ENCODE measurements at places on chromosomes 13 and 19.

GRCh38 chr13:91647361-91647990, 249.1 kb downstream of the GPC5 start:
- no peak for DNase-seq

- no peak for DNase-seq
These were observed 115.9 kb downstream of the ABCC4 start for GRCh38 chr13:95185311-95185710.

GRCh38 chr19:47376589-47377144, 27.6 kb downstream of the DHX34 start:
- DNase-seq, result no peak

DNA sequence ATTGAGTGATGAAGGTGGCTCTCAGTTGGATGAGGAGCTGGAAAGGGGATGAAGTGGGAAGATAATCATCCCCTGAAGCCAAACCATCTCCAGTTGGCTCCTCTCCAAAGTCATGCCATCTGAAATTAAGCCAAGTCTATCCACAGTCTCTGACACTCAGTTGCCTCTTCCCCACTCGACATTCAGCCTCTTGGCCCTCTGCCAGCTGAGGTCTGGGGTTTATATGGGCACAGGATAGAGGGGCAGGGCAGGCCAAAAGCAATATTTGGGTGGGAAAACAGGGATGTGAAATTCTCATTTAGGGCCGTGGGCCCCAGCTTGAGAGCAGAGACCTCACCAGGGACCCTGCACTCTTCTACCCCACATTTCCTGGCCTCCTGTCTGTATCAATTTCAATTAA, 85.9 kb downstream of the SLITRK1 start:
- no peak for DNase-seq

- DNase-seq, result no peak
These were observed 66.7 kb downstream of the CDADC1 start for GRCh38 chr13:49314344-49314882.

- DNase-seq, result no peak
These were observed 13.5 kb upstream of the TLE5 start for GRCh38 chr19:3075605-3076431.

DNA sequence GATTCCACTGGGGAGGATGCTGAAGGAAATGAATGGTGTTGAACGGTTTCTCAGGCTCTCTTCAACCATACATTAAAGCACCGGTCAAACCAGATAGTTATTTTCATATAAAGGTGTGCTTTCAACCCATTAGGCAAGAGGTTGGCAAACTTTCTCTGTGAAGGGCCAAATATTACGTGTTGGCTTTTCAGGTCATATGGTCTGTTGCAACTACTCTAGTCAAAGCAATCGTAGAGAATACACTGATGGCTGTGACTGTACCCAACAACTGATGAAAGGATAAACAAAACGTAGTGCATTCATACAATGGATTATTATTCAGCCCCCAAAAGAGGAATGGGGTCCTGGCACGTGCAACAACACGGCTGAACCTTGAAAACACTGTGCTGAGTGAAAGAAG, 5.8 kb downstream of the ZSCAN5A start:
- DNase-seq, result no peak

DNA sequence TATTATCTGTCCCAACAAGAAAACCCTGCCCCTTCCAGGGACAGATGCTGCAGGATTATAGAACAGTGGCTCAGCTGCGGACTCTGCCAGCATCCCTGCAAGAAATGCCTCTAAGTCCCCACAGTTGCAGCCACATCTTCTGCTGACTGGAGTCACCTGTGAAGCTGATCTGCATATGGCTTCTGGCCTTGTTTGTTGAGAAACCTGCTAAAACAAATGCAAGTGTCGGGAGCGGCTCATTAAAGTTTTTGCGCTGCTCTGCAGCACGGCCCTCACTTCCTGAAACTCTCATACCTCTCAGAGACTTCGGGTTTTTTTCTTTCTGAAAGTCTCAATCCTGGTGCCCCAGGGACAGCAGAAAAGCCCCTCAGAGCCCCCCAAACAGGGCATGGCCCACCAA, 725.0 kb downstream of the UQCRFS1 start:
- DNase-seq, result no peak

DNA sequence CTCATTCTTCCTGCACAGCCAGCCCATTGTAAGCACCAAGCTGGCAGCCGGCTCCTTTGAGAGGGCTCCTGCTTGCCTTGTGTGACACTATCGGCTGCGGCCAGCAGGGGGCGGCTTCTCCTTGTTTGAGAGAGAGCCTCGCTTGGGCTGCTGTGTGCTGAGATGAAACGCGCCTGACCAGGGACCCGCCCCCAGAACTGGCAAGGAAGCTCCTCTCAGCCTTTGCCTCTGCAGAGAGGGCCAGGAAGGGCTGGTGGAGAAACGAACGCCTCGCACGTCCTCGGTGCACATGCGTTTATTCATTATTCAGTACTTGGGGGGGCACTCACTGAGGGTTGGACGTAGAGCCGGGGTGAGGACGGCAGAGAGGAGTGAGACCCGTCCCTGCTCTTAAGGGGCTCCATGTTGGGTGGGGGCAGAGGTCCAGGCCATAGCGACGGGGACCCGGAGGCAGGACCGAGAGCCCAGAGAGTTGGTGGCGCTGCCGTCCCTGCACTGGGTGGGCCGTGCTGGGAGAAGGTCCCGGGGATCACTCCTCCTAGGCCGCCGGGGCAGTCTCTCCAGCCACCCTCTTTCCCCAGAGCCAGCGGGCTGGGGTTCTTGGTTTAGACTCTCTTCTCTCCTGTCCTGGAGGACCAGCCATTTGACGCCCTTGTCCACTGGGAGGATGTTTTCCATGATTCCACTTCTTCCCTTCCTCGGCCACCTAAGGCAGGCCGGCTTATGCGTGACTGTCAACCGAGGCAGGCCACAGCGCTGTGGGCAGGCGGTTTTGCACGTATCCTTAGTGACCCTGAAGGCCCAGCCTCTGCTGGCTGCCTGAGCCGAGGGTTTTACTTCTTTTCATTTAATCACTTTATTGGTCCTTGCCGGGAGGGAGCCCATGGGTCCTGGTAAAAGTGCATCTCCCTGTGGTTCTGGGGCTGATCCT, 174.5 kb downstream of the KATNAL1 start:
- DNase-seq, result peak; percentile 80

DNA sequence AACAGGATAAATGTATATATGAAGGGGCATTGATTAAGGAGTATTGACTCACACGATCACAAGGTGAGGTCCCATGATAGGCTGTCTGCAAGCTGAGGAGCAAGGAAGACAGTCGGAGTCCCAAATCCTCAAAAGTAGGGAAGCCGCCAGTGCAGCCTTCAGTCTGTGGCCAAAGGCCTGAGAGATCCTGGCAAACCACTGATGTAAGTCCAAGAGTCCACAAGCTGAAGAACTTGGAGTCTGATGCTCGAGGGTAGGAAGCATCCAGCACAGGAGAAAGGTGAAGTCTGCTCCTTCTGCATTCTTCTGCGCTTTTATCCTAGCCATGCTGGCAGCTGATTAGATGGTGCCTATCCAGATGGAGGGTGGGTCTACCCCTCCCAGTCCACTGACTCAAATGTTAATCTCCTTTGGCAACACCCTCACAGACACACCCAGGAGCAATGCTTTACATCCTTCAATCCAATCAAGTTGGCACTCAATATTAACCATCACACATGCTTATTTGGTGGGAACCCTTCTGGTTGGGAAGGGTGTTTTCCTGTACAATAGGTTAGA, 55.1 kb downstream of the SLAIN1 start:
- DNase-seq, result no peak

GRCh38 chr19:51476164-51476563, 2.2 kb upstream of the CEACAM18 start:
- no peak for DNase-seq

- no peak for DNase-seq
These were observed 1.4 kb downstream of the MYCBP2 start for GRCh38 chr13:77325371-77325980.

- no peak for DNase-seq
These were observed 523 bp downstream of the ELAVL1 start for GRCh38 chr19:8004723-8005513.

DNA sequence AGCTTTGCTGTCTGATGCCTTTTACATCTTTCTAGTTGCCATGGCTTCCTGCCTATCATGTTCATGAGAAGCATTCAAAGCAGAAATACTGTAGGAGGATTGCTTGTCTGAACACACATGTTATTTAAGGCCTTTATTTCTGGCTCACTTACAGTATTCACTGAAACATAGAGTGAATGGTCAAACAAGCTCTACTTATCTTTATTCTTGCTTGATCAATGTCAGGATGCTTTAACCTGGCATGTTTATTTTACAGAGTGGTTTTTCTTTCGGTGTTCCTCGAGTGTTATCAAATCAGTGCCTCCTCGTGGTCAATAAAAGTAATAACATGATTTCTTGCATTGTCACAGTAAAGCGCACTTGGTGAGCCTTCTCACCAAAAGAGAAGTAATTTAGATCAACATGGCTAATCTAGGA, 73.5 kb upstream of the PCDH17 start:
- DNase-seq, result no peak

DNA sequence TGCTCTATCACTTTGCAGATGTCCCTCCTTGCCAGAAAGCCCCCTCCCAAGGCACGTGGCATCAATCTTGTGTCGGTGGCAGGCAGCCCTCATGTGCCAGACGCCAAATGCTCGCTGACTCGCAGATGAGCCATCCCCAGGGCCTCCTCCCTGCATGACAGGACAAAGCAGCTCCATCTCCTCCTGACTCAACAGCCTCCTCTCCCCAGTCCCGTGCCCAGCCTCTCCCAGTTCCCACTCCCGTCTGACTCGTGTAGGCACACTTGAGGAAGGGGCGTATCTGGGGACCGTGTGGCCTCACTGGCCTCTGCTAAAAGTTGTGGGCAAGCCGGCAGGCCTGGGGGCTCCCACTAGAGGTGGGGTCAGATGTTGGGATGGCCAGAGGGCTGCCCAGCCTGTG, 133.6 kb downstream of the STK24 start:
- DNase-seq, result peak; percentile 42

DNA sequence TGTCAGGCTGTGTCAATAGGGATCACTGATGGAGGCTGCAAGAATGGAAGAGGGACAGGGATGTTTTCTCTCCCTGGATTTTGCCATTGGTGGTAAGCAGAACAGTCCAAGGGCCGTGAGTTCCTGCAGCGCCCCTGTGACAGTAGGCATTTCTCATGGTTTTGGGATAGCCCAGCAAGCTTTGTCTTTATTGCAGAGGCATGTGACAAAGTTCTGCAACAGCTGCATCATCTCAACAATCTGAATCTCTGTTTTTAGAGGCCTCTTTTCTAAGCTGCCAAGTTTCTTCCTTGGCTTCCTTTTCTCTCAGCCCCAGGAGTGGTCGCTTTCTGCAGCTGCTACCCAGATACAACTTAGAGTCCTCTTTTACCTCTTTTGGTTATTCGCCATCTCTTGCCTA, 95.7 kb upstream of the TSHZ3 start:
- no peak for DNase-seq

- no peak for DNase-seq
These were observed 2.0 kb downstream of the EGLN2 start for GRCh38 chr19:40800997-40801377.

- no peak for DNase-seq
These were observed 15.1 kb downstream of the CCDC97 start for GRCh38 chr19:41324921-41325639.

GRCh38 chr13:36297366-36298338, at the start of gene CCDC169:
Gene CCDC169 (minus strand): TSS chr13:36297814. CDS start chr13:36297719, 95 bp downstream.
- no peak for DNase-seq

DNA sequence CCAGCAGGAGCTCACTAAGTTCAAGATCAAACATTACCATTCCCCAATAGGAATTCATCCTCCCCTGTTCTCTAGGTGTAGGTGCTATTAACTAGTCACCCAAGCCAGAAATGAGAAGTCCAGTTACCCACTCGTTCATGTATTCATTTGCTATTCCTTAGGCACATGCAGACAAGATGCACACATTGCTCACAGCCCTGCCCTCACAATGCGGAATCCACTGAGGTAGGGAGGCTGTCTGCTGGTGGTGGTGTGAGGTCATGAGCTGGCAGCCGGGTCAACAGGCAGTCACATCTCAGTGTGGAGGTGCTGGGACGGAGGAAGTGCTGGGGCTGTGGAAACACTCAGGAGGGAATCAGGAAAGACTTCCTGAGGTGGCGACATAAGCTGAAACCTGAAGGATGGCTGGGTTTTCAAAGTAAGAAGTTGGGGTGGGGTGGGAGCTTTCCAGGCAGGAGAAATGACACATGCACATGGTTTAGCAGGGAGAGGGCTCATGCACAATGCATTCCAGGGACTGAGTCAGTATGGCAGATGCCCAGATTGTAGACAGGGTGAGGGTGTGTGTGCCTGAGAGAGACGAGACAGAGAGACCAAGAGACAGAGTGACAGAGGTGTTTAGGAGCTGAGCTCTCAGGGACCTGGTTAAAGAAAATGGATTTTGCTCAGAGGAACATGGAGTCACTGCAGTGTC, 117.6 kb downstream of the USP12 start:
- DNase-seq, result peak; percentile 48

DNA sequence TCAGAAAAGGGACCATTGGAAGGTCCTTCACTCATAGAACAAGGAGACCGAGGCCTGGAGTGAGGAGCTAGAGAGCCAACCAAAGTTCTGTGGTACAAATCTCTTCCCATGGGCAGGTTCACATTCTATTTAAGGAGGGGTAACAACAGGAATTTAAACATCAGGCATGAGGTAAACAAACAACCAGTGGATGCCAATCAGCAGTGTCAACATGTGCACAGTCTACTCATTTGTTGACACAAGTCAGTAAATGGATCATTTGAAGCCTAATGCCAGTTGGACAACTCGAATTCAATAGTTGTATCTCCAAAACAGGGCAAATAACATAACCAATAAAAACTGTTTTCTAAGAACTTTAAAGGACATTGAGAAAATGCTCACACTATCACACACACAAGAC, 6.3 kb upstream of the DOCK9 start:
- DNase-seq, result no peak

GRCh38 chr13:40484974-40485373, 181.5 kb downstream of the FOXO1 start:
- peak; percentile 9 for DNase-seq

DNA sequence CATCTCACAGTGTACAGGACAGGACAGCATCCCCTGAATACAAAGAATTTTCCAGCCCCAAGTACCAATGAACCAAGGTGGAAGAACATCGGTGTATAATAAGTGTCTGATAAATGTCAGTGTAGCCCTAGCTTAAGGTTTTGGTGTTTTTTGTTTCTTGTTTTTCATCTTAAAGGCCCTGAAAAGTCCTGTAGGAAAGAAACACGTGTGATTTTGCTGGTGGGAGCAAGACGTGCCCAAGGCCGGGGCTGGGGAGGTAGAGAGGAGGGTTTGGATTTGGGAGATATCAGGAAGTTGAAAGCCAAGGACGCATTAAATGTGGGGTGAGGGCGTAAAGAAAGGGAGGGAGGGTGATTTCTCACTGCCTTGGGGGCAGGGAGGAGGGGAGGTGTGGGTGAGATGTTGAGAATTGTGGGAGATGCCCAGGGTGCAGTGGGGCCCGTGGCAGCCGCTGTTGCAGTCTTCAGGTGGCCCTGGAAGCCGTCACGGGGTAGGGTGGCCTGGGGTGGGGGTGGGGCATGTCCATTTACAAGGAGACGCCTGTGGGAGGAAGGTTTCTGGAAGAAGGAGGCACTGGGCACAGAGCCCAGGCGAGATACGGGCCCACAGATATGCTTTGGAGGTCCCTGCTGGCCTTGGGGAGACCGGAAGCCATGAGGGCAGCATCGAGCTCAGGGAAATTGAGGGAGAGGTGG, 6.7 kb downstream of the CAMSAP3 start:
- no peak for DNase-seq
